ENCODE measurements at places on chromosomes 5 and 9.
A peak's percentile ranks its signal among the peaks of the same experiment; 100 is the strongest.

DNA sequence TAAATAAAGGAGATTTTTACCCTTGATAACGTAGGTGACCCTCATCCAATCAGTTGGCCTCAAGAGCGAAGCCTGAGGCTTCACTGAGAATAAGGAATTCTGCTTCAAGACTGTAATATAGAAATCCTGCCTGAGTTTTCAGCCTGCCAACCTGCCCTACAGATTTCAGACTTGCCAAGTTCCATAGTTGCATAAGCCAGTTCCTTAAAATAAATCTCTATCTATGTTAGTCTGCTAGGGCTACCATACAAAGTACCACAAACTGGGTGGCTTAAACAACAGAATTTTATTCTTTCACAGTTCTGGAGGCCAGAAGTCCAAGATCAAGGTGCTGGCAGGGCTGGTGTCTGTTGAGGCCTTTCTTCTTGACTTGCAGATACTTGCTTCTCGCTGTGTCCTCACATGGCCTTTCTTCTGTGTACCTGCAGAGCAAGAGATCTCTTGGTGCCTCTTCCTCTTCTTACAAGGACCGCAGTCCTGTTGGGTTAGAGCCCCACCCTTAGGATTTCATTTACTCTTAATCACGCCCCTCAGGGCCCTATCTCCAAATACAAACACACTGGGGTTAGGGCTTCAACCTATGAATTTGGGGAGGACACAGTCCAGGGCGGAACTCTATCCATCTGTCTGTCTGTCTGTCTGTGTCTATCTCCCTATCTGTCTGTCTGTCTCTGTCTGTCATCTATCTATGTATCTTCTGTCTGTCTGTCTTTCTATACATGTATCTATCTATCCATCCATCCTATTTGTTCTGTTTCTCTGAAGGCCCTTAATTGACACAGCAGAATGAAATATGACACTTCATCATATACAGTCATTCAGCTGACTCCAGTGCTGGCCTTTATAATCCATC is 17.0 kb upstream of the CMBL start:
- DNase-seq = no peak

DNA sequence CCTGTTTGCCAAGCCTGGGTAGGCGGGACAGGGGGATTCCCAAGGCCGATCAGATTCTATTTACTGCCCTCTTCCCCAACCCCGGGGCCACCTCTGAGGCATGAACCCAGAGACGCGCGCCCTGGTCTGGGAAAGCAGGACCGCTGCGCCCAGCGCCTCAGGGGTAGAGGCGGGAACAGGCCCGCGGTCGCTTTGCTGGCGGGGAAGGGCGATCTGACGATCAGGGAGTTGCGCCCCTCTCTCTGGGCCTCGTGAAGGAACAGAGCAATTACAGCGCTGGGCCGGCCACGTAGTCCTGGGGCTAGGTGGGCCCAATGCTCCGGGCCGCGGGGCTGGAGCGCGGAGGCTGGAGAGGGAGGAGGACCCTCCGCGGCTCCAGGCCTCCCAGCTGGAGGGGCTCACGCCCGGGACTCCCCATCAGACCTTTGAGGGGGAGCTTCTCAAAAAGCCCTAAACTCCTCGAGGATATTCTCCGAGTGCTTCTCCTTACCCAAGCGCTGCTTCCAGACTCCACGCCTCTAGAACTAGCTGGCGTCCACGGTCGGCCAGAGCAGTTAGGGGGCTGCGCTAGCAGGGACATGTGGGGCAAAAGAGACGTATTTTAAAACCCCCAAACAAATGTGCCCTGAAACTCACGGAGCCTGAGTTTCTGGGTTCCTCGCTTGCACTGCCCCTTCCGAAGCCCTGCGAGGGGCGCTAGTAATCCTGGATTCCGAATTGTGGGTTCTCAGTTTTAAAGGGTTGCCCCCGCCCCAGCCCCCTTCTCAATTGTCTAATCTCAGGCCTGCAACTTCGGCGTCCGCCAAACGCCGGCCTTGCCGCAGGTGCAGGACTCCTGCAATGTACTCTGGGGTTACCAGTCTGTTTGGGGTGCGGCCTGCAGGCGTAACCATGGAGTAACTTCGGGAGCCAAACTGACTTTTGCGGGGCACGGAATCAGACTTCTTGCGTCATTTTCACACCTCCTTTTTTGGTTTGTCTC is 57.6 kb downstream of the TMEM174 start:
- DNase-seq = no peak

- DNase-seq = no peak
Measured at GRCh38 chr5:30932273-30933017, 261.0 kb upstream of the CDH6 start.

GRCh38 chr5:15234366-15234765 is 265.6 kb upstream of the FBXL7 start:
- no peak for DNase-seq

DNA sequence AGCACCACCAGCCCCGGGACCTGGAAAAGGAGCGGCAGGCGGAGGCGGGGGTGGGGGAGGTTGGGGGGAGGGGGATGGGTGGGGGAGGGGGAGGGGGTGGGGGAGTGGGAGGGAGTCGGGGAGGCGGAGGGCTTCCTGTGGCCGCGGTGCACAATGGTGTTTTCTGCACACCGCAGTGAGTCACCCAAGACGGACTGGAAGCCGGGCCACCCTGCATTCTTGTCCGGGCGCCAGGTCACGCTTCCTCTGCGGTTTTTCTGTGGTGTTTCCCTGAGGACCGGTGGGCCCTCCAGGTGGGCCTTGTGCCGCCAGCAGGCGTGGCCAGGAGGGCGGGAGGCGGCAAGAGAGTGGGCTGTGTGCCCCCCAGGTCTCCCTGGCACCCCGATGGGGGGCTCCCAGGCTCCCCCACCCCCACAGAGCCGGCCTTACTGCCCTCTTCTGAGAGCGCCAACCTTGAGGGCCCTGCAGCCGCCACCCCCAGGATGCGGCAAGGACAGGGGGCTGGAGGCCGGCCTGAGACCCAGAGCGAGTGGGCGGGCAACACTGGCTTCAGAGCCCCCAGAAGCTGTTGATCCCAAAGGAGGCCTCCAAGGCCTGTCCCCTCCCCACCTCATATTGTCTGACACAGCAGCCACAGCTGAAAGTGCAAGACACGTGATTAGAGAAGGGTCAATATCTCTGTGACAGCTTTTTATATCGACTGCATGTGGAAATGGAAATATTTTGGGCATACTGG is 11.1 kb downstream of the EXD3 start:
- peak; percentile 55 for DNase-seq

DNA sequence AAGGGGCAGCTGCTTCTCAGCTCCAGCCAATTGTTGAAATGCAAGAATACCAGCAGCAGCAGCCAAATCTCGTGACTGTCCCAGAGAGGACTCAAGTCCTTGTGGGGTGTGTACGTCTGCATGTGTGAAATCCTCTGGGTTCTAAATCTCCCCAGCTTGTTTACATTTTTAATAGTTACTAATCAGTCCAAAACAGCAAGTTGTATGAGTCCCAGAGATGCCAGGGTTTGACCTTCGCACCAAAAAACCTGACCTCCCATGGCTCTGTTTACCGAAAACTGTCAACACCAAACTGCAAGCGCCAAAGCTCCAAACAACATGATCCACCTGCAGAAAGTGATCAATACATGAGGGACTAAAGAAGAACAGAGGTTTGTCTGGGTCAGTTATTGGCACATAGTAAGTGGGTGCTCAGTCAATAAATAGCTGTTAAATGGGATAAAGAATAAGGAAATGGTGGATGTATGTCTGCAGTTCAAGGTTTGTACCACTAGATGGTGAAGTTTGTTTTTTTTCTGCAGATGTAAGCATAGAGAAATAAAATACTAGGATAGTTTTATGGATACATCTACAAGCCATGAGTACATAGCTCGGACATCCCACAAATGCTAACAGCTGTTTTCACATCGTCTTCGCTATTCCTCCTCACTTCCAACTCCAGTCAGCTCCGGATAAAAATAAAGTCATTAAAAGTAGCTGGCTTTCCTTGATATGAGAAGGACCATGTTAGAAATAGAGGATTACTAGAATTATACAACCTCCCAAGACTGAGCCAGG is 85.3 kb upstream of the ADRB2 start:
- DNase-seq = no peak

GRCh38 chr9:18703151-18703900 is 229.4 kb downstream of the ADAMTSL1 start:
- no peak for DNase-seq

- no peak for DNase-seq
Measured at GRCh38 chr5:103010168-103010567, 109.8 kb downstream of the GIN1 start.

GRCh38 chr5:133428072-133428660 is 184.2 kb downstream of the FSTL4 start:
- no peak for DNase-seq

DNA sequence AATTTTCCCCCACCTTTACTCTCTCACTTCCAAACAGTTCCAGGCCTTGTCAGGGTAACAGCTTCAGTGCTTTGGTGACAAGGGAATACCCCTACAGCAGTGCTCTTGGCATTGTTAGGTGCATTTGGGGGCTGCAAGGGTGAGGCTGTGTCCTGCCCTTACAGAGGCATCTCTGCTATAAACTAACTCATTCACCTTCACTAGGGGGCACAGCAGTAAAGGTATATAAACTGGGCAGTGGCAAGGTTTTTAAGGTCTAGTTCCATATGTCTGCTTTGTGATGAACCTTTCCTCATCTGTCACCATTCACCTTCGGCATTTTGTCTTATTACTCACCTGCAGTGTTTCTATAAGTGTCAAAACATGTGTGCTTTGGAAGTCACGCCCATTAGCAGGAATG is 79.1 kb upstream of the GPR151 start:
- DNase-seq = no peak

- no peak for DNase-seq
Measured at GRCh38 chr5:167840527-167841130, 450.8 kb upstream of the WWC1 start.
